ENCODE measurements at places on chromosomes 7 and 10.

GRCh38 chr10:4802711-4803487 lies 23.1 kb upstream of the AKR1E2 start:
- no peak for DNase-seq

DNA sequence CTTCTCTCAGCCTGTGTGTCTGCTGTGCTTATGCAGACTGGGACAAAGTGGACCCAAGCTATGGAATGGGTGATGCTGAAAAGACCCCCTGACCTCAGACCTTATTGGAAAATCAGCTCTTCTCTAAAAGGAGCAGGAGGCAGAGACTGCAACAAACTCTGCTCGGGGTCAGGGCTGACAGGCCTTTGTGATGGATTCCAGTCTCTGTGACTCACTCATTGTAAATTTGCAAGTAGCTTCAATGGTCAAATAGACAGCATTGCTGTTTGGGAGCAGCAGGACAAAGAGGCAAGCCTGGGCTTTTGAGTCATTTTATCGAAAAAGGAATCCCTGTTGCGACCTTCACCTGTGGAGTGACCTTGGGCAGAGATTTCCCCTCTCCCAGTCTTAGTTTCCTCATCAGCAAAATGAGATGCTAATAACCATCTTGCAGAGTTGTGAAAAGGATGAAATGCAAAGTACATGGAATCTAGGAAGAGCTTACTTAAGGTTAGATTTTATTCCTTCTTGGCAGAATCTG lies 26.1 kb upstream of the GPR26 start:
- no peak for DNase-seq

- no peak for DNase-seq
Measured at GRCh38 chr7:35648367-35648766, 46.6 kb downstream of the HERPUD2 start.

- no peak for DNase-seq
Measured at GRCh38 chr10:76723844-76724243, 913.8 kb downstream of the KCNMA1 start.

DNA sequence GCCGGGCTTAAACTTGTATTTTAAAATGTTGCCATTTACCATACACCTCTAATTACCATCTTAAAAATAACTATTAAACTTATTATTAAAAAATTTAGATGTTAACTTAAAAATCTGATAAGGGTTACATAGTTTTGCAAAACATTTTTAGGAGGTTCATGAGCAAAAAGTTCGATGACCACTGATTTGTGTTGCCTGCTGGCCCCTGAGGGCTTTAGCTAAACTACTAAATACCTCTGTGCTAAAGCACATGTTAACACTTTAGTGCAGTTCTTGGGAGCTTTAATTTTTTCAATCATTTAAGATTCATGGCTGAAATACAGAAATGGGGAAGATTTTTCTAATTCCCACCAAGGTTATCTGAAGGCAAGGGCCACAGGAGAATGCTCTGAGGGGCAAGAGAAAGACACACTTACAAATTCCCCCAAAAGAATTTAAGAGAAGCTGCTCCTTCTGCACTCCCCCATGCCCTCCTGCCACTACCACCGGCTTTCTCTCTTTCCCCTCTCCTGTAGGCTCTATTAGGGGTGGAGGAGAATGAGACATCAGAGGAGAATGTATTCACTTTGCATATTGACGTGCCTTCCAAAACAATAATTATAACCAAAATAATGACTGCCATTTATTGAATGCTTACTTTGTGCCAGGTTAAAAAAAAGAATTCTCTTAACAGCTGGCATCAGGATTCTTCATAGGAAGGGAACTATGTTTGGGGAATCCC lies 106.2 kb downstream of the RTKN2 start:
- no peak for DNase-seq
